ELF-1 (cell line): ENCODE measurements at places on chromosomes 4 and X.

DNA sequence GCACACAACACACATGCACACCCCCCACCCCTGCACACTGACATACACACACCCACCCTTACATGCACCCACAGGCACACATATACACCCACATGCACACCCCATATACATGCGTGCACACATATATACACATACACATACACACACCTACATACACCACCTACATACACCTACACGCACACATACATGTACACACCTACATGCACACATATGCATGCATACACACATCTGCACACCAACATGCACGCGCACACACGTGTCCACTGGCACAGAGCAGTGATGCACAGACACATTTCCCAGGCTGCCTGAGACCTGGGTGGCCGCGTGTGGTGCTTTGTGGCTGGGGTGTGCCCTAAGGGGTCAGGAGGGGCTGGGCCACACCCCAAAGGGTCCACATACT is 31.7 kb downstream of the FGFRL1 start:
- no peak for DNase-seq

GRCh38 chrX:88355252-88355651 is 391.8 kb upstream of the CPXCR1 start:
- DNase-seq = no peak

- DNase-seq = no peak
Measured at GRCh38 chrX:132375941-132376340, 112.9 kb downstream of the MBNL3 start.

DNA sequence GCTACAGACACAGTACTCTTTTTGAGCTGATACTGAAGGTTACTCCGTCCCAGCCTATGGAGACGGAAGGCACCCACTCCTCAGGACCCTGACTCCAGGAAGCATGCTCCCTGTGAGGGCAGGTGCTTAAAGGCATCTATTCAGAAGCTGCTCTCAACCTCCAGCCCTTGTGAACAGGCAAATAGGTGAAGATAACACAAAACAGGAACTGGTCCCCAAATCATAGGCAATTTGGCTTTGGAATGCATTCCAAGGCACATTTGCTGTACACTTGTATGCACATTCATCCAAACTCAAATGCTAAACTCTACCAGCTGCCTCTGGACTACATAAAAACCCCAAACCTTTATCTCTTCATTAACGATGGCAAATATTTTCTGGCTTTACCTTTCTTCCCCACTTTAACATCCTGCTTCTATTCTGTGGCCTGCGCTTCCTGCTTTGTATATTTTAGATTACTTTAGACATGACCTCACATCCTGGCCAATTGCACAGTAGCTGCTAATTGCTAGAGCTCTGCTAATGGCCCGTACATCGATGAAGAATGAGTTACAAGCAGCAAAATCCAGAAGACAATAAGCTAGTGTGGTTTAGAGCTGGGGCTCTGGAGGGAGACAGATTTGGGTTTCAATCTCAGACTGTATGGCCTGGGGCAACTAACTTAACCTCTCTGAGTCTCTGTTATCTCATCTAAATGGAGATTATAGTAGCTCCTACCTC is 3.2 kb downstream of the SEL1L3 start:
- no peak for DNase-seq

- DNase-seq = no peak
Measured at GRCh38 chrX:136194536-136194935, 47.2 kb downstream of the FHL1 start.

DNA sequence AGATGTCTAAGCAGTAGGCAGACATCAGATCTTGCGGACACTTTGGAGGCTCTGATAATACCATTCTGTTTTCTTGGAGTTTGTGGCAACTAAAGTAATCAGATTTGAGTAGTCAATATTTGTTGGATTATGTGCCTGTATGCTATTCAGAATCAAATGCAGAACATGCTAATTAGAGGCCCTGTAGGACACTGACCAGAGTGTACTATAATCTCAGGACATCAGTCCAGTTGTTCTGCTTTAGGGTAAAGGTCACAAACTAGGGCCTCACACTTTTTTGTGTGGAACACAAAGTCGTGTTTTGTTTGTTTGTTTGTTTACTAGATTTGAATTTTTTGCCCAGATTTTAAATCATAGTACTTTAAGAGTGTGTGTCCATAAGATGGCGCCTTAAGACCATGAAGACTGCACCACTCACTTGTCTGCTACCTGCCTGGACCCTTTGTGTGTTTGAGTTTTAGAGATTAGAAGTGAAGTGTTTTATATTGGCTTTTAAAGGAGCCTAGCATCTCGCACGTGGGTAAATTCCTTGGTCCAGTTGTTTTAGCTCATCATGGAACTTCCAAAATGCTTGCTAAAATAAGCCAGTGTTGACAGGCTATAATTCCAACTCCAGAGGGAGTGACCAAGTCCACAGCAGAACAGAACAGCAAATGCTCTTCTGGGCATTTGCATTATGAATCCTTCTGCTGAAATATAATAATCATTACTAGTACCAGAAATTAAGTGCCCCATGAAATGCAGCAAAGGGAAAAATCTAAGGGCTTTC is 34.7 kb downstream of the IL13RA1 start:
- DNase-seq = no peak

- DNase-seq = peak; percentile 76
Measured at GRCh38 chrX:154436374-154436982, 476 bp upstream of the GDI1 start.

GRCh38 chr4:101706535-101707057 is 83.9 kb upstream of the BANK1 start:
- DNase-seq = no peak

- DNase-seq = peak; percentile 93
Measured at GRCh38 chr4:24988776-24989175, 42.0 kb downstream of the LGI2 start.

DNA sequence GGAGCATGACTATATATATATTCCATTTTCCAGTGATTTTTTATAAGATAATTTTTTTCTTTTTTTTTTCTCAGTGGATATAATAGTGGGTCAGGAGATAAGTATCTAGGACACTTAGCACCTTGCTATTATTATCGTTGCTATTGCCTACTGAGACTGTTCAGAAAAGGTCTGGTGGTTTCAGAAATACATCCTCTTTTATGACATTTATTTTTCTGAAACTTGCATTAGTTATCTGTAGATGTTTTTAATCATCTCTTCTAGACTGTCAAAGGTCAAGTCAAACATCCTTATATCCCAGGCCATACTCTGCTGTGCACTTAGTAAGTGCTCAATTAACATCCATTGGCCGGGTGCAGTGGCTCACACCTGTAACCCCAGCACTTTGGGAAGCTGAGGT is 72.9 kb upstream of the MED14 start:
- DNase-seq = no peak

DNA sequence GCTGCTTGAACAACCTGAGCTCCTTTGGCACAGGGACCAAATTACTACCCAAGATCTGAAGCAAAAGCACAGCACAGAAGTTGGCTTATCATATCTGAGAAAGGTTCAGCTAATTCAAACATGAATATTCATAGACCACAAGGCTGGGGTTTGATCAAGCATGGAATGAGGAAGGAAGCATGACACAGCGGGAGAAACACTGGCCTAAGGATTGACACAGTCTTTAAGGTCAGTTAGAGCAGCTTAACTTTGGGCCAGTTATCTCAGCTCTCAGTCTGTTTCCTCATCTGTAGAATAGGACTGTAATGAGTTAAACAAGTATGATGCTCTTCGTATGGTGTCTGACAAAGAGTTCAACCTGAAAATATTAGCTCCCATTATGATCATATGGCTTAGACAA is 88.5 kb upstream of the CBR4 start:
- no peak for DNase-seq

GRCh38 chr4:13498469-13498868 is 14.3 kb upstream of the RAB28 start:
- no peak for DNase-seq

- no peak for DNase-seq
Measured at GRCh38 chr4:176359590-176359989, 39.8 kb downstream of the SPCS3 start.

GRCh38 chr4:139011225-139011950 is 4.2 kb upstream of the NOCT start:
- no peak for DNase-seq

GRCh38 chrX:43728966-43729365 is 72.9 kb downstream of the MAOA start:
- no peak for DNase-seq

GRCh38 chr4:103478734-103479133 is 241.1 kb downstream of the TACR3 start:
- no peak for DNase-seq

- DNase-seq = no peak
Measured at GRCh38 chr4:113070755-113071154, 21.3 kb downstream of the ANK2 start.

DNA sequence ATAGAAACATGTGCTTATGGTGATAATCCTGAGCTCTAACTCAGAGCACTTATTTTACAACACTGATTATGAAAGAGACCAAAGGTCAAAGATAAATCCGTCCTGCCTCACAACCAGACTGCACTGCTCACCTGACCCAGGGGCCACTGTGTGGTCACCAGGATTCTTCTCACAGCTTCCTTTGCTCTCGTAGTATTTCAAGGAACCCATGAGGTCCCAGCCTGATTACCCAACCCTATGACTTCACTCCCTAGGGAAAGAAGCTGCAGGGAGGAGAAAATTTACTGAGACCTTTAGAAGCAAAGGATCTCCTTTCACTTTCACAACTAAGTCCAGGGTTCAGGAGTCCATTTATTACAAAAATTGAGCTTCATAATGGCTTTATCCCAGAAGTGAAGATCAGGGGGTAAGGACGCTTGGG is 9.6 kb downstream of the SLC25A5 start:
- no peak for DNase-seq

DNA sequence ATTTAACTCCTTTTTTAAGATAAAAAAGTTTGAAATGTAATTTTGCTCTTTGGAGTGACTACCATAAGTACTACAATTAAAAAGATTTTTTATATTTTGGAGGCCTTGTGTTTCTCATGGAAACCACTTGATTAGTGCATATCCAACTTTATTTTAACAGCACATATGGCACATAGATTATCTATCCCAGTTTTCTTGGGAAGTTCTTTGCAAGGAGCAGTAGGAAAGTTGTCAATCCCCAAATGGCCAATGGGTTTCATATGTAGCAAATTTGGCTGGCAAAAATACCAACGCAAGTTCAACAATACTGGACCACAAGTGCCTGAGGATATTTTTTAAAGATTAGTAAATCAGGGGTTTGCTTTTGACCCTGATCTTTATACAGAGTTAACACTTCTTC is 15.4 kb upstream of the ANTXR2 start:
- no peak for DNase-seq

DNA sequence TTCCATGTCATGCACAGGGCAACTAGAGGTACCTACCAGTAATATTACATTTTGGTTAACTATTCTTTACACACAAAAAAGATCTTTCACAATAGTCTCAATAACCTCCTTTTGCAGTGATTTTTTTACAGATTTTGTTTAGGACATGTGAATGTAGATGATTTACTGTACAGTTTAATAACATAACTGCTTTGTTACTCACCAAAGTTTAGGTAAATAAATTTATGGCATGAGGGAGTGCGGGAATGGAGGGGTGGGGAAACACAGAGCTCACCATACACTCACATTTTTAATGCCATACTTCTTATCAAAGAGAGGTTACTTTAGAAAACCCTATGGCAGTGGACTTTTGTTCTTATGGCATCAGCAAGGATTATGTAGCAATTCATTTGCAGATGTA is 93.1 kb upstream of the TEX13A start:
- DNase-seq = no peak

- DNase-seq = peak; percentile 4
Measured at GRCh38 chr4:73343432-73343831, 60.7 kb upstream of the ALB start.

DNA sequence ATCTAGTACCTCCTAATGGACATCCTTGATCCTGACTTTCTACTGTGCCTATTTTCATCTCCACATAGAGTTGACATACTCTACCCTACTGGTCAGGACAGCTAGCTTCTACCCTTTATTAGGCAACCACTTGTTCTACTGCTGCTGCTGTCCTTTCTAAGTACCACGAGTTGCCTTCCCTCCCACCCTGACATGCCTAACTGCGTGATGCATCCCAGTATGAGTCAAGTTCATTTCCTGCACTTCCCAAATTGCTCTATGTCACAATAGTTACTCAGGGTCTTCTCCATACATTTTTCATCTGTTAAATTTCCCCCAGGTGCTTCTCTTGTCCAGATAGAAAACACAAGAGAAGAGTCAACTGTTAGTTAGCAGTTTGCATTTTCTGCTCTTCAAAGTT is 133.4 kb downstream of the TBC1D19 start:
- DNase-seq = no peak

GRCh38 chrX:805103-805670 is 174.6 kb downstream of the SHOX start:
- no peak for DNase-seq

DNA sequence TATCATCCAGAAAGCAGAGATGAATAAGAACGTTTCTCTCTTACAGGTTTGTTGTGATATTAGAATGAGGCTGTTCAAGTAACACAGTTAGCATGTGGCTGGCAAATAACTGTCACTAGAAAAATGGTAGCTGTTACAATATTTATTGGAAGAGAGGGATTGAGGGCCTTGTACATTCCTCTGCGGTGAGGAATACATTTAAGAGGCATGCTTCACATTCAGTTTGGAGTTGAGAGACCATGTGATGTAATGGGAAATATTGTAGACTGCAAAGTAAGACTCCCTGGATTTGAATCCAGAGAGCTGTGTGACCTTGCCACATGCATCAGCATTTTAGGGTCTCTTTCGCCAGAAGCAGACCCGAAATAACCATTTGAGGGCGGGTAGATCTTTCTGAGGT is 104.8 kb upstream of the KIT start:
- no peak for DNase-seq

DNA sequence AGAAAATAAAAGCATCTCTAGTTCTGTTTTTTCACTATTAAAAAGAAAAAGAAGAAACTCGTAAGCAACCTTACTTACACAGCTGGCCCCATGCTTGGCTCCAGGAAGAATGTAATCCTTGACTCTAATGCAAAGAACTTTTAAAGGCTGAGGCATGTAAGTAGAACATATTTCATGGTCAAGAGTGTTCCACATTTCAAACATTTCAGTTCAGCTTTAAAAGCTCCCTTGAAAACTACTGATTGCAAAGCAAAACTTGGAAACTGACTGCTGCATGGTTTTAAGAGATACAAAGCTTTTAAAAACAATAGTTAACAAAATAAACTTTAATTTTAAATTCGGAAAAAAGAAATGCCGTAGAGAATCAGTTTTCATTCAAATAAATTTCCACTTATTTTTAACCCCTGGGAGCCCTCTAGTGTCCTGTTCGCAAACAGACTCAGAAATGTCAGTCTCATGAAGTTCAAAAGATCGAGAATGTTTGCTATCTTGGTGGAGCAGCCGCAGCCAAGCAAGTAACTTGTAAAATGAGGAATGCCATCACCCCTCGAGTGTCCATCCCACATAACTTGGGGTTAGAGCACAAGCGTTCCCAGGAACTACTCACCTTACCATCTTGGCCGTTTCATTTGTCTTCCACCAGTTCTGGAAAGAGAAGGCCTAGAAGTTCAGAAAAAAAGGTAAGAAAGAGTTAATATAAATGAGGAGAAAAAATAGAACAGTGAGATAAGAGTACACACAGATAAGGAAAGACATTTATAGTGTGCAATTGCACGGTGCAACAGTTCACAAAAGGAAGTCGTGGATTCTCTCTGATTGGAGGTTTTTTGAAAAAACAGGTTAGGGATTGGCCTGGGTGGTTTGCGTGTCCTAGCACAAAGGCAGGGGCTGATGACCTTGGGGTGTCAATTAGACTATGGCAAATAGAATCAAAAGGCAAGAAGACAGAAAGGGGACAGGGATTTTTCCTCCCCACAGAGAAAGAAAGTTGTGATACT is at the start of gene GASK1B:
GASK1B (minus strand) TSS at position 765 of the 998 bp plus-strand sequence. CDS start 1,650 bp downstream, outside the sequence.
- peak; percentile 47 for DNase-seq
